ENCODE measurements at places on chromosomes 1 and 21.

DNA sequence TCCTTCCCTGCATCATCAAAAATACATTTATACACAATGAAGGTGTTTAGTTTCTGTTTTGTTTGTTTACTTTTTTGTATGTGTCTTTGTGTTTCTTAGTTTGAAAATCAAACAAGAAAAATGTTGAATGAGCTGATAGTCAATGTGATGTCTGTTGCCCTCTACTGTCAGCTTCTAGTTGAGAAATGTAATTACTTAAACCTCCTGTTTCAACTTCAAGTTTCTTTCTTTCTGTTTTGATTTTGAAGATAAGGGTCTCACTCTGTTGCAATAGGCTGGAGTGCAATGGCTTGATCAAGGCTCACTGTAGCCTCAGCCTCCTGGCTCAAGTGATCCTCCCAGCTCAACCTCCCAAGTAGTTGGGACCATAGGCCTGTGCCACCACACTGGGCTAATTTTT is 37.5 kb downstream of the SPTA1 start:
- DNase-seq = no peak

GRCh38 chr1:108017698-108018097 is 52.7 kb upstream of the VAV3 start:
- DNase-seq = no peak

- DNase-seq = no peak
These were observed 38.5 kb downstream of the MSTO1 start for GRCh38 chr1:155648207-155649147.

- no peak for DNase-seq
These were observed 2.2 kb downstream of the NUAK2 start for GRCh38 chr1:205319081-205320018.

- no peak for DNase-seq
These were observed 443.4 kb upstream of the RGS18 start for GRCh38 chr1:191714845-191715244.

GRCh38 chr1:40316595-40317393 is at the start of gene COL9A2:
Gene COL9A2, minus strand, starts transcription at chr1:40317286. Its CDS starts 89 bp downstream, at chr1:40317197.
- DNase-seq = peak; percentile 41

DNA sequence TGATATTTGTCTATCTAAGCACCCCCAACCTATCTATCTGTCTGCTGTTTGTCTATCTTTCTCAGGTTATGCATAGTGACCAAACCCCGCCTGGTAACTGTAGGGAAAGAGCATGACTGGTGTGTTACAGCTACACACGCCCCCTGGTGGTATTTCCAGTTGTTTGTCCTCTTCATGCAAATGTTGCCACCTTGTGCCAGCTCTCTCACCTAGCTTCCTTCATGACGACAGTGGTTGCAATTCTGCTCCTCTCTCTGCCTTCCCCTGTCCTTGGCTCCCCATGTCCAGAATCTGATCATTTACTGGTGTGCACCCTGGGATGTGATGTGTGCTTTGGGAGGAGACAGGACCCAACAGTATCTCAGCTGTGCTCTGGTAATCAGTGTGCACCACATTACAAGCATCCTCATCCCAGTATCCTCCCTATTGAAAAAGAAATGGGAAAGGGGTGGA is 8.1 kb upstream of the INKA2 start:
- DNase-seq = no peak

DNA sequence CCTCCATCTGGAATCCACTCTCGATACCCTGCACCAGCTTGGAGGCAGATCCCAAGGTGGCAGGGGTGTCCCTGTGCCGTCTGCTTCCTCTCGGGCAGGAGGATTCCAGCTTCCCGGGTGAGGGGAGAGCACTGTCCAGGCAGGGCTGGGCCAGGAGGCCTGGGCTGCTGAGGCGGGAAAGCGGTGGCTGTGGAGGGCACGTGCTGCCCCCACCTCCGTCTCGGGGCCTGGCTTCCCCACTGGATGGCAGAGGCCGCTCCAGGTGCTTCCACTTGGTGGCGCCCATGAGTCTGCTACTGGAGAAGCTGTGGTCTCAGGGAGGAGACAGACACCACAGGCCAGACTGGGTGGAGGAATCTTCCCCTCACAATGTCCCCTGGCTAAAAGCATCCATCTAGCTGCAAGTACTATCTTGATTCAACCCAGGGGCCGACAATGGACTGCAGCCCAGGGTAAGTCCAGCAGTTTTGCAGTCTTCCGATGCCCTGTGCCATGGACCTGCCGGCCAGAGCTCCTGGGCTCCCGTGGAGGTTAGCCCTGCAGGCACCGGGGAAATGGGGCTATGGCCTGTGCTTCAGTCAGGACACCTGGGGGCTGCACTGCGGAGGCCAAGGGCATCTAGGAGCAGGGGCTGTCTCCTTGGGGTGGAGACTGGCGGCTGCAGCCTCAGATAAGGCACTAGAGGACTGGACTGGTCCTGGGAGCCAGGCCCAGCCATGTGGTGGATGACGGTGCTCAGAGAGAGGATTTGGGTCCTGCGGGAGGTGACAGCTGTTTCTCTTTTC is 41.3 kb upstream of the EIF4G3 start:
- DNase-seq = no peak

DNA sequence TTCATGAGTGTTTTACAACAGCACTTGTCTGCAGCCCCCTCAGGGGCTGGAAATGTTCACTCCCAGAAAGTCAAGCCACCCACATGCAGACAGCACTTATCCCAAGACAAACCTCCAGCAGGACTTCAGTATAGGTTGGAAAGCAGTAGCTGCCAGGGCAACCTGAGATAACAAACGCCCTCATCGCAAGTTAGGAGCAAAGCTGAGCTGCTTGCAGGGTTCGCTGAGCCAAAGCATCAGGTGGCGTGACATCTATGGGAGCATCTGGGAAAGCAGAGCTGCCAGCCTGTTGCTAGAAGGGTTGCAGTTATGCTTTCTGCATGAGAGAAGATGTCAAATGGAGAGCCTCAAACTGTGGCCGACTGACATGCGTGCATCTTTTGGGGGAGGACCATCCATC is 4.2 kb upstream of the STXBP3 start:
- DNase-seq = no peak

GRCh38 chr1:16398371-16398953 is 31.4 kb downstream of the SZRD1 start:
- no peak for DNase-seq

DNA sequence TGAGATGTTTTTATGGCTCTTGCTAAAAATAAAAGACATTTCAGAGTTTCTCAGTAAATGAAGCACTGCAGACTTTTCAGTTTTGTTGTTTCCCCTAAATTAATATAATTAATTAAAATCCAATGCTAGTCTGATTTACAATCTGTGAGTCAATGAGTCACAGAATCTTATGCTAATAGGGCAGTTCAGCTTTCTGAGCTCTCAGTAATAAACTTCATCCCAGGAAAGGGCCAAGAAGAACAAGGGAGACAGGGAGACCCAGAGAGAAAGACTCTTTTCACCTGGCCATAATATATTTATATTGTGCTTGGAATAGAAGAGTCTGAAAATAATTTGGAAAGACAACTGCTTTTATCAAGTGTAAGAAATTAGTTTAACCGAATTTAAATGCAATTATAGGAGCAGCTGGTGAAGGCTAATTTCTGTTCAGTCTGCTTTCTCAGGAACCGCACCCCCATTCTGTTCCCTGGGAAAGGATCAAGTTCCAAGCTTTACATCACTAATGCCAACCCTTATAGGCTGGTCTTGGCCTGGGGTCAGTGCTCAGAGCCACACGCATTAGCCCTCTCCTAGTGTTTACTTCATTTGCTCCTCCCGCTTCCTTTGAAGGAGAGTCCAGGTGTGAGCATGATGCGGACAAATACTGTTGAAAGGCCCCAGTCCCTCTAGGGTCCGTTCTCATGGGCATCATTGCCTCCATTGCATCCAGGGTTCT is 145.6 kb downstream of the ZBTB18 start:
- no peak for DNase-seq

GRCh38 chr1:63408331-63408730 is 40.9 kb downstream of the ALG6 start:
- no peak for DNase-seq

DNA sequence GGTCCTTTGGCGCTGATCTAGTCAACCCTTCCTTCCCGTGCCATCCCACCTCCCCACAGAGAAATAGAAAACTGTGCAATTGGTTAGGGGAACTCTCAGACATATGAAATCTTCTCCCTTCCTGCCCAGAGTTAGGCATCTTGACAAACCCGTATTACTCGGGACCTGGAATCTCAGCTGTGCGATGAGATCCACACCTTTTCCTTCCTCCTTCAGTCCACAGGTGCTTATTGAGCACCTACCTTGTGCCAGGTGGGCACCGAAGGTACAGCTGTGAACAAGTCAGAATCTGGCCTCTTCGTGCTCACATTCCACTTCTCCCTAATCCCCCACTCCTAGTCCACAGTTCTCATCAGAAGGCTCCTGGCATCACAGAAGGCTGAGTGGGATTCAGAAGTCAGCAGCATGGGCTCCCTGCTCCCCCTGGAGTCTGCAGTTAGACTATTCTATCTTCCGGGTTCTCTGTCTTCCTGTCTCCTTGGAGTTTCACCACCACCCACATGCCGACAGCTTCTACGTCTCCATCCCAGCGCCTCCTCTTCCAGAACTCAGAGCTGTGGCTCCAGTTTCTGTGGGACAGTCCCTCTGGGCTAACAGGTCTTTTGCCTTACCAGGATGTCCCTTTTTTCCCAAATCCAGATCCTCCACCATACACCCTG is 23.0 kb downstream of the KNCN start:
- no peak for DNase-seq

DNA sequence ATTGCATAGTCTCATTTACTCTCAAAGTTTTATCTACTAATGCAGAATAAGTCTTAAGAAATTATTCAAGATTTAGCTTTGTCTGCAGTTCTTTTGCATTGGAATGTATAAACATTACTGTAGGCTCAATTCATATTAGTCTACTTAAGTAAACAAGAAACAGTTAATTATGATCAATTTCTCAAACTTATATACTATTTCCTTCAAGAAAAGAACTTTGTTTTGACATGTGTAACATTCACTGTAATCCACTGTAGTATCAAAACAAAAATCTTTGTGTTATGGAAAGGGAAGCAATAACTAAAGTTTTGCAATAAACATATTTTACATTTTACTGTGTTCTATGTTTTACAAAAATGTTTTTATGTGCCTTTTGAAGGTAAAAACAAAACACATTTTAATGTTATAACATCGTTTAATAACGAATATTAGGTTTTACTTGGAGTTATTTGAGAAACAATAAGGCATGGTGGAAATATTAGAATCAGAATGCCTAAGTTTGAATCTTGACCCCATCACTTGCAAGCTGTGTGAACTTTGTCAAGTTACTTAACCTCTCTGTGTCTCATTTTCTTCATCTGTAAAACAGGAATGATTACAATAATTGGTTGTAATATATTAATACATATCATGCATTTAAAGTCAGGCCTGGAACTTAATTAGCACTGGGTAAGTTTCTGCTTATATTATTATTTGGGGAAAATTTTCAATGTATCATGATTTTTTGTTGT is 77.0 kb upstream of the DPH5 start:
- DNase-seq = no peak

GRCh38 chr21:46357335-46357604 is 33.3 kb downstream of the PCNT start:
- no peak for DNase-seq

DNA sequence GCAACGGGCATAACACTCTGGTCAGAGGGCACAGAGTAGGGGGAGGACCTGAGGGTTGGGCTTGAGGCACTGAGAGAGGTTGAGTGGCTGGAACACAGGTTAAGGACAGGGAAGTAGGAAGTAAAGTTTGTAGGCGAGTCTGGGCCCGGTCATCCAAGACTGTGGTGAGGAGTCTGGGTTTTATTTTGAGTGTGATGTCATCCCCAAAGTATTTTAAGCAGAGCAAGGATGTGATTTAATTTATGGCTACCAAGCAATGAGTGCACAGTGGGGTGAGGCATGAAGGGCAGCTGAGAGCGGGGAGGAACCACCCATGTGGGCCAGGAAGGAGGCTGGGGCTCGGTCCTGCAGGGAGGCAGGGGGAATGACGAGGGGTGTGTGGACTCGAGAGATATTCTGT is 11.2 kb upstream of the VWA5B1 start:
- DNase-seq = no peak

GRCh38 chr21:26168371-26168770 is 2.2 kb downstream of the APP start:
- DNase-seq = no peak

- no peak for DNase-seq
These were observed 72.6 kb upstream of the RGL1 start for GRCh38 chr1:183732236-183732880.

DNA sequence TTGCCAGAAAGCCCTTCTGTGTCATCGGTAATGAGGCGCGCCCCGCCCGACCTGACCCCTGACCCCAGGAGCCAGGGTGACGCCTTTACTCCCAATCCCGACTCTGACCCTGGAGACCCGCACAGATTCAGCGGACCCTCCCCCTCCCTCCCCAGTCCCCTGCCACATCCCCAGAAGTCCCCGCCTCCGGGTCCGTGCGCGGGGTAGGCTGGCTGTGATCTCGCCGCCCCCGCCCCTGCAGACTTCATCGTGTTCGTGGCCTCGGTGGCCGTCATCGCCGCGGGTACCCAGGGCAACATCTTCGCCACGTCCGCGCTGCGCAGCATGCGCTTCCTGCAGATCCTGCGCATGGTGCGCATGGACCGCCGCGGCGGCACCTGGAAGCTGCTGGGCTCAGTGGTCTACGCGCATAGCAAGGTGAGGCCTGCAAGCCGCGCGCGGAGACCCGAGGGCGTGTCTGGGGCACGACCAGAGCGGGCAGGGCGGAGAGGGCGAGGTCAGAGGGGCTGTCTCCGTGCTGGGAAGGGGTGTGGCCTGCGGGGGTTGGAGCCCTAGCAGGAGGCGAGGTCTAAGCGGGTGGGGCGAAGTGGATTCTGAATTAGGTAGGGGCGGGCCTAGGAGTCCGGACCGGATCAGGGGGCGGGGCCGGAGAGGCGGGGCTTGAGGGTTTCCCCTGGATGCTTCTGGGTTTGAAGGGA is 34.8 kb downstream of the KCNQ4 start:
- peak; percentile 58 for DNase-seq

- DNase-seq = no peak
These were observed 599.8 kb upstream of the CXADR start for GRCh38 chr21:16913010-16913409.

DNA sequence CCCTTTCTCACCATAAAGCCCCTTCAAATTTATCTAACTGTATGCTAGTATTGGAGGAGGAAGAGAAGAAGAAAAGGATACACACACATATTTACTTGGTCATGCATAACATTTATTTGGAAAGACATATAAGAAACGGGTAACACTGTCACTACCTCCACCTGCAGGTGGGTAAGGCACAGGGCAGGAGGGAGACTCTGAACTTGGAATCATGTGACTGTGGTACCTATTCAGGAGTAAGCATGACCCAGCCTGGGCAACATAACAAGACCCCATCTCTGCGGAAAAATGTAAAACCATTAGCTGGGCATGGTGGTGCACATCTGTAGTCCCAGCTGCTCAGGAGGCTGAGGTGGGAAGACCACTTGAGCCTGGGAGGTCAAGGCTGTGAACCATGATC is 1.4 kb upstream of the PADI6 start:
- no peak for DNase-seq

DNA sequence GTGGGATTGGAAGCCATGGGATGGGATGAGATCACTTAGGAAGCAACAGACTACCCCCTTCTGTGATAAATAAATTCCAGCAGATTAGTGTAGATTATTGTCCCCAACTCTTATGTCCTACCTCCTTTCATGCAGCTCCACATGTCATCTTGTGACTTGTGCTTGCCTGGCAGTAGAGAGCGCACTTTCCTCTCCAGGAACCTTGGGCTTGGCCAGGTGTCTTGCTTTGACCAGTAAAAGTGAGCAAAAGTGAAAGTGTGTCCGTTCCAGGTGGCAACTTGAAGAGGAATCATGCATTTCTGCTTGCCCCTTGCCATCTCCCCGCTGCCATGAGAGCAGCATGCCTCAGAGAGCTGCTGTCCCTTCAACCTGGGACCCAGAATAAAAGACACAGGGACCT is 122.9 kb upstream of the ERG start:
- no peak for DNase-seq

Measured in stimulated activated CD8-positive, alpha-beta memory T cell treated with anti-CD3 and anti-CD28 coated beads, Interleukin-7, amount 100 ng/mL, for 1 hour (primary cell).